ENCODE measurements at places on chromosomes 12 and 14.

DNA sequence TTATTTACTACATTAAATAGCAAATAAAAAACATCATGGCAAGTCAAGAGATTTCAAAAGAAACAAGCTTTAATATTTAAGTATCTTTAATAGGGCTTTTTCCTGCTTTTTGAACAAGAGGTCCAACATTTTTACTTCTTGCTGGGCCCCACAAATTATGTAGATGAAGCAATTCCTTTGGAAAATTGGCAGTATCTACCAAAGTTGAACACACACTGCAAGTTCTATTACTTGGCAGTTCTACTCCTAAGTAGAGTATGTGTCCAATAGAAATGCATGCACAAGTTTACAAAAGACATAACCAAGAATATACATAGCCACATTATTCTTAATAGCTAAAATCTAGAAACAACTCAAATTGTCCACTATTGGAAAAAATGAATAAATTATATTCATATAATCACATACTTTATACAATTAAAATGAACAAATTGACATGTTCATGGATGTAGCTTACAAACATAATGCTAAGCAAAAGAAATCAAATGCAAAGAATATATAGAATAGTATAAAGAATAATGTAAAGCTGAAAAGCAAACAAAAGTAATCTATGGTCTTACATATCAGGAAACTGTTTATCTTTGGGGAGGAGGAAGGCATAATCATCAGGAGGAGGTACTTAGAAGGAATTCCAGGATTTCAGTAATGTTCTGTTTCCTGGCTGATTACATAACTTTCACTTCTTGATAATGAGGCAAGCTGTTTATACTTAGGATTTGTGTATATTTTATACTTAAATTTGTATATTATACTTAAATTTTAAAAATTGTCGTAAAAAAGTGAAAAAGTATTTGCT, 6.5 kb upstream of the TMBIM4 start:
- no peak for DNase-seq

DNA sequence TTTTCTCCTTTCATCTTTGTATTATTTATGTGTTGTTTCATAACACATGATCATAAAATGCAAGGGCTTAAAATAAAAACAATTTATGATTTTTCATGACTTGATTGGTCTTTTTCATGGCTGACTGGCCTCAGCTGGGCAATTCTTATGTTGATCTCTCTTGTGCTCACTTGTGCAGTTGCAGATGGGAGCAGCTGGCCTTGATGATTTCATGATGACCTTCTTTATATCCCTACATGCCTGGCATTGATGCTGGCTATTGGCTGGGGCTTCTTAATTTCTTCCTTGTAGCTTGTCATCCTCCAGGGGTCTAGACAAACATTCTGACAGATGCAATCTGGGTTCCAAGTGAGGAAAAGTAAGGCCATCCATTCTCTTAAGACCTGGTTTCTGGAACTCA, 1832.8 kb upstream of the FLRT2 start:
- DNase-seq: no peak

- DNase-seq: no peak
Observed at GRCh38 chr12:116113398-116114130, 163.9 kb downstream of the MED13L start.

- DNase-seq: no peak
Observed at GRCh38 chr14:61262082-61262481, 19.1 kb downstream of the TMEM30B start.

DNA sequence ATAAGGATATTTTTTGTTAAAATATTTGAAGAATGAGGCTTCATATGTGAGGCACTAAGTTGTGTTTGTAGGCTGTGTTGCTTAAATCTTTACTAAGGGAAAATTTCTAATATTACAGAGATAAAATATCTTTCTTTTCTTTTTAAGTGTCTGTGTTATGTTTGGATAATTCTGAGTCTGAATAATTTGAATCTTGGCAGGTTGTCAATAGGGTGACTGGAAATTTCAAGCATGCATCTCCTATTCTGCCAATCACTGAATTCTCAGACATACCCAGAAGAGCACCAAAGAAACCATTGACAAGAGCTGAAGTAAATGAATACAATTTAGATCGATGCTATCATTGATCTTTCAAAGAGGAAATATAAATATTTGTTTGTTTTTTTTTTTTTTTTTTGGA, 29.4 kb downstream of the TMPO start:
- DNase-seq: no peak

- no peak for DNase-seq
Observed at GRCh38 chr12:87529413-87529812, 499.8 kb downstream of the C12orf50 start.

Measured in stimulated activated CD8-positive, alpha-beta memory T cell treated with anti-CD3 and anti-CD28 coated beads, Interleukin-2, amount 100 ng/mL, for 1 hour (primary cell).